ENCODE measurements at places on chromosomes 16 and 17.
A peak's percentile ranks its signal among the peaks of the same experiment; 100 is the strongest.

DNA sequence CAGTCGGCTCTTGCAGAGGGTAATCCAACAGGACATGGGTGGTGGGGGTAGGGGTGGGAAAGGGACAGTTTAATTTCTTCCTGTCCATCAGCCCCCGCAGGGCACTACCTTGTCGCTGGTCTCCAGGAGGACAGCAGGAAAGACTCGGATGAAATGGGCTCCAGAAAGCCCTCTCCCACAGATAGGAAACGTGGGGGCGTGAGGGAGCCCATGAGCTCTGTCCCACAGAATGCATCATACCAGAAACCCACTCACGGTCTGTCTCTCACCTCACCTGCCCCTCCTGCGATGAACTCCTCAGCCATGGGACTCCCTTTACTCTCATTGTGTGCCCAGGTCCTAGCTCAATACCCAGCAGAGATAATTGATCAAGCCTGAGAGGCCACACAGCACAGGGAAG is 240.1 kb downstream of the GSG1L start:
- DNase-seq = no peak

GRCh38 chr16:49660626-49661025 is 195.3 kb downstream of the ZNF423 start:
- DNase-seq = no peak

- DNase-seq = no peak
Measured at GRCh38 chr17:60941028-60941427, 263.4 kb downstream of the BCAS3 start.

GRCh38 chr17:3691617-3692067 is 4.3 kb downstream of the P2RX5 start:
- no peak for DNase-seq

GRCh38 chr17:14739656-14740431 is 439.0 kb downstream of the HS3ST3B1 start:
- no peak for DNase-seq

DNA sequence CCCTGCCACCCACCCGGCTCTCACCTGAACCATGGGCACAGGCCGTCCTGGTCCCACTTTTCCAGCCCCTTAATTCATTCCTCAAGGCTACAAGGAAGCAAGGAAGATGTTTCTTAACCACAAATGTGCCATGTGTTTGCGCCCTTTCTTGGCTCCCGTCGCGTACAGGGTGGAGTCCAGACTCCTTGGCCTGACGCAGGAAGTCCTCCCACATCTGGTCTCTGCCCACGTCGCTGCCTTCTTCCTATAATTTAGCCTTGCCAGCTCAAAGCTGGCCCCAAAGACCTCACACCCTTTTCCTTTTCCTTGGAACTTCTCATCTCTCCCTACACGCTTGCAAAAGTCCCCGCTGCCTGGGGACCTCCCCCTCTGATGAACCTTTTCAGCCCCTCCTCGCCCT is 38.8 kb upstream of the BHLHA9 start:
- no peak for DNase-seq

- no peak for DNase-seq
Measured at GRCh38 chr17:58281511-58282011, 826 bp upstream of the MPO start.

DNA sequence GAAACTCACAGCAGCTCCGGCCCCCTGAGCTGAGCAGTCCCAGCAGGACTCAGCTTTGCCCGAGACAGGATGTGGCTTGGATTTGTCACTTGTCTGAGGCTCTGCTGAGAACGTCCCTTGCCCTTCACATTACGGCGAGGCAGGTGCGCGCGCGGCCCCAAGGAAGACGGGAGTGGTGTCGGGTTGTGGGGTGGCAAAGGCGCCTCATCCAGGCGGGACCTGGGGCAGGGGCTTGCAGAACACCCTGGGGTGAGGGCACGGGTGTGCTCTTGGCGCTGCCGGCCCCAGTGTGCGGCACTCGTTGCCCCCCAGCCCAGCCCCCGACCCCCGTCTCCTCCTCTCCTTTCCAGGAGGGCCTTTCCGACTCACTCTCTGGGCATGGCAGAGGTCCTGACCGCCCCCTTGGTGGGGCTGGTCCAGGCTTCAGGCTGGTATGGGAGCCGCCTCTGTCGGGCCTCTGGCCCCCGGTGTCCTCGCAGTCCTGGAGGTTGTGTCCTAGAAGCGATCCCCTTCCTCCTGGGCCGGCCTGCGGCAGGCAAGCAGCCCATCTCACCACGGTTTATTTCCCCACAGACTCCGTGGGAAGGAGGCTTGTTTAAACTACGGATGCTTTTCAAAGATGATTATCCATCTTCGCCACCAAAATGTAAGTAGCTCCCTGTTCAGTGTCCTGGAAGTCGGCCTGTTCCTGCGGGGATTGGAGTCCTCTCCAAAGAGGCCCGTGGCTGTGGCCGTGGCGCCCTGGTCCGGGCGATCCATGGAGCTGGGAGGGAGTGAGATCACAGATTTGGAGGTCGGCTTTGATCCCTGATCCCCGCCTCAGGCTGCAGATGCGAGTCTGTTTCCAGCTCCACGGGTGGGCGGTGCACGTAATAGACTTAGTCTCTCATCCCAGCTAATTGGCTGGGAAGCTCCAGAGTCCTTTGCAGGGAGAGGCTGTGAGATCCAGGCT is 5.9 kb downstream of the UBE2I start:
- DNase-seq = no peak

DNA sequence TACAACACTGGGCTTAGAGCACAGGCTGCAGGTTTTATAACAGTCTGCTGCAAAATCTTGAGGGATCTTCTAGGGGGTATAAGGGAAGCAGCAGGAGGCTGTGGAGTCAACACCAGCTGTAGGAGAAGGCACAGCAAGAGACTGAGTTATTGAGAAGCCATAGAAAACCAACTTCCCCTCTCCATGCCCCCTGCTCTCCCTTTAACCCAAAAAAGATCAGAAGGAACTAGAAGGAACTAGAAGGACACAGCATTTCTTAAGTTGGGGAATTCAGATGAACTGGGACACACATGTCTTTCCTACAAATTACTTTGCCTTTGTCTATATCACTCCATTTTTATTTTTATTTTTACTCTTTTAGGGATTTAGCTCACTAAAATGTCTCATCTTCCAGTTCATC is 6.2 kb upstream of the CCL18 start:
- no peak for DNase-seq

GRCh38 chr16:80656161-80656560 is 115.4 kb downstream of the DYNLRB2 start:
- no peak for DNase-seq

GRCh38 chr17:41360296-41360995 is 9.2 kb downstream of the KRT33B start:
- DNase-seq = no peak

GRCh38 chr17:7478276-7479212 is 887 bp downstream of the ZBTB4 start:
- DNase-seq = peak; percentile 48

GRCh38 chr17:44911133-44912001 is 3.9 kb downstream of the GFAP start:
- DNase-seq = peak; percentile 33

DNA sequence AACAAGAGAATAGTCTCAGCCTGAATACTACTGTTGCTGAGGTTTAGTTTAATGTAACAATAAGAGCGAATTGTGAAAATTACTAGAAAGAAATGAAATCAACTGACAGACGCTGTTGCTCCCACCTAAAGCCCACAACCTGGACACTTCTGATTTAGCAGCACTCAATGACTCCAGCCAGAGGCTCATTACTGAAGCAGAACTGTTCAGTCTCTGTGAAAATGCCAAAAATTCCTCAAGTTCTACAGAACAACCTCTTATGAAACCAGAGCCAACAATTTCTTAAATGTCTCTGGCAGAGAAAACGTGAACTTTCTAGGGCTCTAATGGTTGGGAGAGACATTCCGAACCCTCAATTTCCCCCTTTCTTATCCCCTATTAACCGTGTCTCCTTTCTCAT is 9.9 kb downstream of the PSME3IP1 start:
- no peak for DNase-seq

- DNase-seq = no peak
Measured at GRCh38 chr17:6356562-6356961, 78.4 kb downstream of the AIPL1 start.

DNA sequence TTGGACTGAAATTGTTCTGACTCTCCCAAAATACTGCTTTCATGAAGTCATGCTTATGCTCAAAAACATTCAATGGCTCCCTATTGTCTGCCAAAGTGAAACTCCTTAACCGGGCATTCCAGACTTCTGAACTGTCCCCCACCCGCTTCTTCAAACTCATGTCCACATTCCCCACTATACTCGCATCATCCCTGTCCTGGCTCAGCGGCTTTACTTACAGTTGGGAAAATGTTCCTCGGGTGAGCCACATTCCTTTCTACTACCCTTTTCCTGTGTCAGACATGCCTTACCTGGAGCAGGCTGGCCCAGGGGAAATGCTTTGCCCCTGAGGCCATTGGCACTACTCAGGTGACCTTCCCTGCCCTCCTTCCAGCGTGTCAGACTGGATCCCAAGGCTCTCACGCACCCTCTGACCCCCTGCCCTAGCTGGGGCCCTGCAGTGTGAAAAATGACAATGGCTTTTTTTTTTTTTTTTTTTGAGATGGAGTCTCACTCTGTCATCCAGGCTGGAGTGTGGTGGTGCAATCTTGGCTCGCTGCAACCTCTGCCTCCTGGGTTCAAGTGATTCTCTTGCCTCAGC is 5.3 kb downstream of the CYGB start:
- DNase-seq = no peak

All from activated T-cell treated with anti-CD3 and anti-CD28 coated beads for 48 hours (primary cell).